ENCODE measurements at places on chromosomes 7 and 10.

- no peak for DNase-seq
Observed at GRCh38 chr7:26279405-26279804, 12.3 kb upstream of the SNX10 start.

DNA sequence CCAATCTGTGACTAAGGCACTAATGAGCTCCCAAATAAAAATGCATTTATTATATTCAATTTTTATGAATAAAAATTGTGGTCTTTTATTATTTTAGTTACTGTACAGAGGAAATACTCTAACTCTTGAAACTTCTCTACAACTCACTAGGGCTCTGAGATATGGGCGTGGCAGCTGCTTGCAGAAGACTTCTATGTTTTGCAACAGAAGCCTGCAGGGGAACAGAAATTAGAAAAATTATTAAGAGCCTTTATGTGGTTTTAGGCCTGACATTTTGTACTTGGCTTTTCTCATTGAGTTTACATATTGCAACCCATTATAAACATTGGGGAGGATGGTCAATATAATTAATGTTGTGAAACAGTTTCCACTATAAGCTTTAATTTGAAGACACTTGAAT is 581.4 kb downstream of the TNS3 start:
- DNase-seq: no peak

GRCh38 chr10:22246680-22247391 is 29.0 kb upstream of the EBLN1 start:
- peak; percentile 61 for DNase-seq

- no peak for DNase-seq
Observed at GRCh38 chr7:152860310-152860709, 100.8 kb downstream of the ACTR3B start.

DNA sequence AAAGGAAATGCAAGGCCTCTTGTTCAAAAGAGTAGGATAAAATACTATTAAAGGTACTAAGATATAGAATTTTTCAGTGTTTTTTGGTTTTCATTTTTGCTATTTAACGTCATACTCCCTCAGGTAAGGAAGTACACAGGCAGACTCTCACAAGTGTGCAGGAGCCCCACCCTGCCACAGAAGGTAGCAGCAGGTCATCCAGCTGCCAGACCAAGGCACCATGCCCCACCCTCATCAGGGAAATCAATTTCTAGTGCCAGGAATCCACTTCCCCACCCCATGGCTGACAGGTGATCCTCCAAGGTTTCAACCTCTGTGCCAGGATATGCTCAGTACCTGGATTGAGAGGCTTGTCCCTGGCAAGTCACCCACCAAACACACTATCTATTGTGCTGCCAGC is 712.9 kb downstream of the SORCS3 start:
- DNase-seq: no peak

- peak; percentile 14 for DNase-seq
Observed at GRCh38 chr10:106711313-106711906, 453.1 kb downstream of the SORCS1 start.

- no peak for DNase-seq
Observed at GRCh38 chr7:1359051-1359400, 100.2 kb downstream of the MICALL2 start.

DNA sequence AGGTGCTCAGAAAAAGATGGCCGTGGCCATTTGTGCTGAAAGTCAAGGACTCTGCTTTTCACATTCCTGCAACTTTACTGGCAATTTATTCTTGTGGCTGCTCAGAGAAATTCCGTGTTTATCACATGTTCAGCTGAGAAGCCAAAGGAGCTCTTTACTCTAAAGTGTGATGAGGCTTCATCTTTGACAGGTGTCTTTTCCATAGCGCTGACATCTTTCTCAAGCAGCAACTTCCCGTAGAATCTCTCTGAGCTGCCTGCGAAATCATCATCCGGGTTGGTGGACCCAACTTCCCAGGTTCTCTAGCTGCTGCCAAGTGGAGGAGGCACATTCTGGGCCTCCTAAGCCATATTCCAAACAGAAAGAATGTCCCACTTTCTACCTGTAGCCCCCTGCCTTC is 16.9 kb upstream of the NPS start:
- DNase-seq: no peak

GRCh38 chr7:67716729-67717128 is 720.1 kb downstream of the TYW1 start:
- no peak for DNase-seq

DNA sequence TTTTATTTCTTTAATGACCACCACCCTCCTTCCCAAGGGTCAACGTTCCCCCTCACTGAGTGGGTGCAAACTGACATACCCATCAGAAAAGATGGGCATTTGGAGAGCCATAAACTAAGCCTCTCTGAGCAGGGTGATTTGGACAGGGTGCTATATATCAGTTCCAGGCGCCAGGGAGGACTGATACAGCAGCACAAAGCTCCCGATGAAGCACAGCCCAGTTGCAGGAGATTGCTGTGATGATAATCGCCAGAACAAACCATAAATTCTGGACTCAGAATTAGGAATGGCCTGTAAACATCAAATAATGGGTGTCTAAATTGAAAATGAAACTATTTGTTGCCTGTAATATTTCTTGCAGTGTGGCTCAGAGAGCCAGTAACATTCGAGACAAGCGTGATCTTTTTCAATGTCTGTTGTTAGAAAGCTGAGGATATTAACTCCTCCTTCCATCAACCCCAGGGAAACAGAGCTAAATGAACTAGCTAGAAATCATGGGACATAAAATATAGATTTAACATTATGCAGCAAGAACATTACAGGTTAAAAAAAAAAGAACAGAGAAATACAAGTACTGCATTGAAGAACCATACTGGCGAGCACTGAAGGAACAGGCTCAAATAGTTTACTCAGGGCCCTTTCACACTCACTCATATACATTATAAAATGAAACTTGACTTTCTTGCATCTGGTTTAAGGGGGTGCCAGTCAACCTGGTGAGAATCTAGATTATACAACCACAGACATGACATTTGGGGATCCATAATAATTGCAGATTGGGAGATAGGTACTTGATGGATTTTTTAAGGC is 137.5 kb upstream of the LRRTM3 start:
- DNase-seq: no peak

GRCh38 chr7:51111241-51111940 is 205.2 kb downstream of the COBL start:
- DNase-seq: no peak

GRCh38 chr7:113142385-113143119 is 24.2 kb upstream of the SMIM30 start:
- no peak for DNase-seq

GRCh38 chr7:108629651-108630400 is 60.2 kb downstream of the DNAJB9 start:
- peak; percentile 64 for DNase-seq

- peak; percentile 14 for DNase-seq
Observed at GRCh38 chr10:127977357-127978009, 70.6 kb downstream of the PTPRE start.

DNA sequence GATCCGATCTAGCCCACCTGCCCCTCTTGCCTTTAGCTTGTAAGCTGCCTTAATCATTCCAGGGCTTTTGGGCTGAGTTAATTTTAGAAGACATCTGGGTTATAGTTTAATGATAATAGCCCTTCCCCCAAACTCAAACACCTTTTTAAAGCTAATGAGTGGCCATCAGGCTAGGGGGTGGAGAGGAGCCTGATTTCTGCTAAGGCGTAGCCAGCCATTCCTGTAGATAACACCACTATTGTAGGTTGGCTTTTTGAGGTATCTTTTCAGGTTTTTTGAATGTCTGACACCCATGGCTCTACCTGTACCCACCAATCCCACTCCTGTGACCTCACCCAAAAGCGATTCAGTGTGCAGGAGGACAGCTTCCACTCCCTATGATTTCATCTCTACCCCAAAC is 7.6 kb upstream of the SYPL1 start:
- DNase-seq: no peak

- peak; percentile 26 for DNase-seq
Observed at GRCh38 chr7:38478404-38478803, 152.8 kb downstream of the AMPH start.

DNA sequence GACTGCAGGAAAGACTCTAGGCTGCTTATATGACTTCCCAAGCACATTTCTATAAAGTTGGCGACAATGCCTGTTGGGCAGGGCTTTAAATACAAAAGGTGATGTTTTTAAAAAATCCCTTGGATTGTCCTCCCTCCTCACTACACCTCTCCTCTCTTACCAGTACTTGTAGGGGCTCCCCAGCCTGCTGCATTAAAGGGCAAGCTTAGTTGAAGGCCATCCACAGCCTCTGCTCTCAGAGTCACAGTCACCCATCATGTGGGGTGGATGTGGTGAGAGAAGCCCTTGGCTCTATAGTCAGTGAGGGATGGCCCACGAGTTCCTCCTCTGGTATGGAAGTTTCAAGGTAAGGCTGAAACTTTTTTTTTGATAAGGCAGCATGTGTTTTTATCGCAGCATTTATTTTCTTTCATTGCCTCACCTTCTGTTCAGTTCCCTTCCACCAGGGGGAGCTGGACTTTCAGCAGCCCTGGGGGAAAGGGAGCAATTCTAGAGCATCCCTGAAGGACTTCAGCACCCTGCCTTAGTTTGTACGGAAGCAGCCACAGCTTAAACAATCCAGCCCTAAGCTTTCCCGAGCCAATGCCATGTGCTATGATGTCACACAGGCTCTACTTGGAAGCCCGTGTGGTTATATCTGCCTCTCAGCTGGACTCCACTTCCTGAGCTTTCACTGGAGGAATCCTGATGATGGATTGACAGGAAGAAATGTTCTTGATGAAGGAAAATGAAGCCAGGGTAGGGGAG is 131.9 kb downstream of the CALCR start:
- peak; percentile 30 for DNase-seq

DNA sequence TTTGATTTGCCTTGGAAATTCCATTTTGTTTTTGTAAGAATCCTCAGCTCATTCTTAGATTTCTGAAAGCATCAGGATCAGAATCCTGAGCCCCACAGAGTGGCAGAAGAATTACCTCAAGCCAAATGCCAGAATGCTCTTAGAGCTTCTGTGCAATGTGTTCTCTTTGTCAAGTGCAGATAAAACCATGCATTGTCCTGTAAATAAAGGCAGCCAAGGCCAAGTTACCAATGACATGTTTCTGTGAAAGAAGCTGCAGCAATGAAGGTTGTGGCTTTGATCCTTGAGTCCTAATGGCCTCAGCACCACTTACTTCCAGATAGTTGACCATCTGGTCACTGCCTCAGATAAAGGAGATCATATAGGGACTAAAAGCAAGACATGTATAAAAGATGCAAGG is 343.3 kb upstream of the AKR1E2 start:
- no peak for DNase-seq

DNA sequence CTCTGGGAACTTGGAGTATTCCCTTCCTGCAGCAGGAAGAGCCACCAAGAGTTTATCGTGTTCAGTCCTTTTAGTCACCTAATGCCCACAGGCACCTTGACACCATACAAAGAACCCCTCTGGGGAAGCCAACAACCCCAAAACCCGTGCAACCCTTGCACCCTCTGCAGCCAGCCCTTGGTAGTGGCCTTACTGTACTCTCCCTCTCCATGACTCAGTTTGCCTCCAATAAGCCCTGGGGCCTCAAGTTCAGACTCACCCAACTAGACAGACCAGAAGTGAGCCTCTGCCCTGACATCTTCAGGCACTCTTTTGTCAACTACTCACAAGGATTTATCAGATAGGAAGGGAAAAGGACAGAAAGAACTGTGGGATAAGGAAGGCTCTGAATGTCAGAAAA is 30.9 kb downstream of the KCNMA1 start:
- no peak for DNase-seq

DNA sequence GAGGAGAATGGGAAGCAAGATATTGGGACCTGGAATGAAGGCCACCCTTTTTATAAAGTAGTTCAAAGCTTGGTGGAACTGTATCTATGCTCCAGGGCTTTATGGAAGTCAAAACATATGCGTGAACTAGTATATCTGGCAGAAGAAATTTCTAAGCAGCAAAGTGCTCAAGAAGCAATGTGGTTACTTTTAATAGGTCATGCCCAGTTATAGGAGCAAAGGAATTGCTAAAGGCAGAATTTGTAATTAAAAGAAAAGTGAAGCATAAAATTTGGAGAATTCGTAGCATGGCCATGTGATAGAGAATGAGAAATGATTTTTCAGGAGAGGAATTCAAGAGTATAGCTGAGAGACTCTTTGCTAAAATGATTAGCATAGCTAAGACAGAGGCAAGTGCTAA is 1110.4 kb downstream of the XPNPEP1 start:
- DNase-seq: no peak

GRCh38 chr7:157972914-157973313 is 614.7 kb downstream of the PTPRN2 start:
- no peak for DNase-seq

DNA sequence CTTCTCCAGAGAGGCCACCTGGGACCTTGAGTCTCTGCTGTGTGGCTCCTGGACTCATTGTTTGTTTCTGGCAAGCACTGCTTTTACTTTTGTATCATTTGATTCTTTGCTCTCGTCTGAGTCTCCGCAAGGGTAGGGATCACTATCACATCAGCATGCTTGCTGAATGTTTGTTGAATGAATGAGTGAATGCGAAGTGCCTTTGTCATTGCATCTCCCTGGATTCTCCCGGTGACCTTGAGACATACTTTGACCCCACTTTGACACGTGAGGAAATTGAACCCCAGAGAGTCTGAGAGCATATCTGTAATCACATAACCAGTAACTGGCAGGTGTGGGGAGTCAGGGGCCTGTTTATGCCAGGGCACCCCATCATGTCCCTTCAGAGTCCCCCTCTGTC is 92.8 kb downstream of the ZMIZ1 start:
- no peak for DNase-seq

DNA sequence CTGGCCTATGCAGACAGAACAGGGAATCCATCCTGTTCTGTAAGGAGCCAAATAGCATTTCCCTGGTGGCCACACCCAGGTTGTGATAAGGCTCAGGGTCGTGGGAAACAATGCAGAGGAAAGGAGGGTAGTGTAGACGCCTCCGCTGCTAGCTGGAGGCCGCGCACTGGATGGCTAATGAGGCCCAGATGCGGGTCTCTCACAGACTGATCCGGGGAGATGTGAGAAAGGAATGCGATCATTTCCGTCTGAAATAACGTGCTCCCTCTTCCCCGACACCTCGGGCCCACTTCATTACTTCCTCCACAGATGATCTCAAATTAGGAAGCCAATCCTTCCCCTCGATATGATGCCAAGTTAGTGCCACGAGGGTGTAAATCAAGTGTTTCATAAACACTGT is 203.3 kb downstream of the TAX1BP1 start:
- peak; percentile 51 for DNase-seq

DNA sequence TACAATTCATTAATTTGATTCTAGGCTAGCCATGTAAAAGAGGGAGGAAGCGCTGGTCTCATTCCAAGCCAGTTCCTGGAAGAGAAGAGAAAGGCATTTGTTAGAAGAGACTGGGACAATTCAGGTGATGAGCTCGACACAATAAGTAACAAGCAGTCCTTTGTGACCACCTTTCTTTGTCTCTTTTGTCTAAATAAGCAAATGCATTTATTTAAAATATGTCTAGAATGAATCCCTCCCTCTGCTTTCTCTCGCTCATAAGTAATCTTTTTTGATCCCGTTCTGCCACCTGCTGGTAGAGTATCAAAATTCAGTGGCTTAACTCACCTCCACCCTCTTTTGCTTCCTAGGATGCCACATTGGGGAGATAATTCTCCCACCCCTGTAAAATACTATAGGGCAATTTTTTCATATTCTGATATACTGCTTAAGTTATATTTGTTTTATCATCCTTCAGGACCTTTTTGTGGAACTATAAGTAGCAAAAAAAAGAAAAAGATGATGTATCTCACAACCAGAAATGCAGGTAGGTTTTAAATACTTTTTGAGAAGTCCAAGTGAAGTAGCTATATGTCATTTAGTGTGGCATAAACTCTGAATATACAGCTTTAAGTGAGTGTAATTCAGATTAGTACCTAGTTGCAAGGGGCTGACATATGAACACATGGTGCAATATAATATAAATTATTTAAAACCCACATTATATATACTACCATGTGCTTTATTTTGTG is 91.5 kb downstream of the GSDME start:
- DNase-seq: peak; percentile 57

All from fibroblast of skin of scalp (primary cell).